ENCODE measurements at places on chromosomes 11 and 22. TPM values are rescaled to one million over a fixed set of nuclear protein-coding genes. Genes with fewer than 3 reads are reported as not detected.

The SSTR3 gene
- total RNA-seq: 0.53 TPM

DNA sequence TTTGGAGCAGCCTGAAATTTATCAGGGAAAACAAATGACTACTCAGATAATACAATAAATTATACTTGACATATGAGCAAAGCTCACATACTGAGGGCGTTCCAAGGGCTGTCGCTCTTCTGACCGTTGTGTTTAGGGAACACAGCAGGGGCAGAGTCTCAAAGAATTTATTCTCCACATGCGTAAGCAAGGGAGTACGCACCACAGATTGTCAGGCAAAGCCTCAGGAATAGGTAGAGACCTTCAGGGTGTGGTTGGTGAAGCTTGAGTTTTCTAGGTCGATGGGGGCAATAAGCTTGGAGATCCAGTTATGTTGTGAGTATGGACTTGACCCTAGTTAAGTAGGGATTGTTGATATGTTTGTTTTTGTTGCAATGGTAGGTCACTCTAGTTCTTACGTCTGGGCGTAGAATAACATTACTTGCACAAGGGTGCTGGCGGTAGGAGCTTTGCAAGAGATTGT, 830 bp downstream of the ACAT1 start:
- H3K27me3 ChIP-seq: peaks cover 13% of the 10 kb centered on the region
- peak overlapping the region; percentile 62 for H3K4me3 ChIP-seq
- DNase-seq: peak; percentile 31
- H3K36me3 ChIP-seq: no peaks in the 10 kb centered on the region
- H3K4me1 ChIP-seq: no peaks in the 10 kb centered on the region

DNA sequence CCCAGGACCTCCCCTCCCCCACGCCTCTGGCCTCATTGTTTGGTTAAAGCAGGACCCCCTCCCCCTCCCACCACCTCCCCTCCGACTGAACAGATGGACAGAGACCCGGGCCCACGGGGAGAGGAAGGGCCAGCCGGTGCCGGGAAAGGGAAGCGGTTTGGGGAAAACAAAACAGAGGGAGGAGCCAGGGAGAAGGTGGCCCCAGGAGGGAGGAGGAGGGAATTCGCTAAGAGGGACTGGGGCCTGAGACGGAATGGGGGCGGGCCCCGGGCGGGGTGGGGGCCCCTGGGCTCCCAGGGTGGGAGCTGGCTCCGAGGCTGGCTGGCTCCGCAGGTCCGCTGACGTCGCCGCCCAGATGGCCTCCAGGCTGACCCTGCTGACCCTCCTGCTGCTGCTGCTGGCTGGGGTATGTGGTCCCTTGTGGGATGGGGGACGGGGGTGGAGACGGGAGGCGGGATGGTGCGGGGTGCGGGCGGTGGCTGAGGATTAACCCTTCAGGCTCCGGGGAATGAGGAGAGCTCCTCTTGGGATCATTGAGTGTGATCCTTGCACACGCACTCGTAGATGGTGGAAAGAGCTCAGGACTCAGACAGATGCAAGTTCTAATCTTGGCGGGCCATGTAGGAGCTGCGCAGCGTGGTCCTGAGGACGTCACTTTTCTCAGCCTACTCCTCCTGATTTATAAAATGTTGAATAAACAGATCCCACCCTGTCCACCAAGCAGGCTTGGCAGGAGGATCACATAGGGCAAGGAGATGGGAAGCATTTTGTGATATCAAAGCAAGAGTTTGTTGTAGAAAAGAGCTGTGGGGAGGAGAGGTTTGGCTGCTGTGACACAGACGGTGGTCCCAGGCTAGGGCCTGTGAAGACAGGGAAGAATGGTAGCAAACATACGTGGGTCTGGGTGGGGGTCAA, 688 bp downstream of the SERPING1 start:
- H3K4me1 ChIP-seq: peaks cover 50% of the 10 kb centered on the region
- peak overlapping the region; percentile 56 for H3K4me3 ChIP-seq
- DNase-seq: peak; percentile 98
- H3K27ac ChIP-seq: peak overlapping the region; percentile 97
- no peaks in the 10 kb centered on the region for H3K36me3 ChIP-seq

- no peak for DNase-seq
- no peak overlapping the region for H3K4me3 ChIP-seq
- H3K4me1 ChIP-seq: peaks cover 55% of the 10 kb centered on the region
- no peaks in the 10 kb centered on the region for H3K27me3 ChIP-seq
- H3K36me3 ChIP-seq: no peaks in the 10 kb centered on the region
These were observed 8.2 kb downstream of the VPS37C start for GRCh38 chr11:61152816-61153592.

GRCh38 chr11:65213322-65214211, 31.8 kb downstream of the CAPN1 start:
- H3K27ac ChIP-seq: no peak overlapping the region
- no peaks in the 10 kb centered on the region for H3K27me3 ChIP-seq
- no peaks in the 10 kb centered on the region for H3K36me3 ChIP-seq
- H3K4me1 ChIP-seq: peaks cover 20% of the 10 kb centered on the region
- DNase-seq: no peak

DNA sequence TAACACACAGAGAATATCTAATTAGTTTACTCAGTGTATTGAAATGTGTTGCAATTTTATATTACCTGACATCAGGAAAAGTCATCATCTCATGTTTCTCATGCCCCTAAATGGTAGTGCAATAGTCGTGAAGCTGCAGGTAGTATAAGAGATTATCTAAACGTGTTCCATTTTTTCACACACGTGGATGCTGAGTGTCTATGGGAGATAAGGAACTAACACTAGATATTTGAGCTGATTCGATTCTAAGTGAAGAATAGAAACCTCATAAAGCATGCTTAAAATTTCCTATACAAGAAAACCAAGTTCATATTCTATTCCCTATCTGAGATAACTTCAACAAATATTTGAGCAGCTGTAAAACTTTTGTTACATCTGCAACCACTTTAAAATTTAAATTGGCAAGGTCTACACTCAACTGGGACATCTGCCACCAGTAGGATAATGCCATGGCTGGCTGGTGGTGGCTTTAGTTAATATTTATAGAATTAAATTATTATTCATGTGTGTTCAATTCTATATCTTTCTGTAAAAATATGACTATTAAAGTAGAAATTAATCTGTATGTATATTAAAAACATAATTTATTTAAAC, 388.8 kb downstream of the LUZP2 start:
- DNase-seq: no peak
- H3K27ac ChIP-seq: no peak overlapping the region
- H3K27me3 ChIP-seq: no peaks in the 10 kb centered on the region

GRCh38 chr11:74325649-74326645, 14.5 kb upstream of the P4HA3 start:
- no peaks in the 10 kb centered on the region for H3K36me3 ChIP-seq
- no peak for DNase-seq
- H3K27ac ChIP-seq: no peak overlapping the region
- no peaks in the 10 kb centered on the region for H3K4me1 ChIP-seq
- H3K27me3 ChIP-seq: no peaks in the 10 kb centered on the region
- H3K4me3 ChIP-seq: no peak overlapping the region

DNA sequence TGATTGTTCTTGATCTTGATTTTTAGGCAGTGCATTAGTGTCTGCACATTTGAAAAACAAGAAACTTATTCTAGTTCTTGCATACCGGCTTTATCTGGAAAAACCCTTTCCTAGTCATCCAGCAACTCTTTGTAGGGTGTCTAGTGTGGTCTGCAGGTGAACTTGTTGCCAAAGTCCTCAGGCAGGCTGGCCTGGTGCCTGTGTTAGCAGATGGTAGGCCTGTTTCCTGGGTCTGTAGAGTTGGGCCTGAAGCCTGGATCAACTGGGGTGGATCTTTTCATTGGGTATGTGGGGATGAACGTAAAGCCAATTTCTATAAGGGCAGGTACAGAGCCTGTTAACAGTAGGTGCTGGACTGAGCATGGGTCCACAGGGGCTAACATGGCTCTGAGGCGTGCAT, 5.6 kb upstream of the GLYATL1 start:
- no peaks in the 10 kb centered on the region for H3K27me3 ChIP-seq
- H3K36me3 ChIP-seq: no peaks in the 10 kb centered on the region
- H3K4me1 ChIP-seq: peaks cover 4% of the 10 kb centered on the region
- H3K27ac ChIP-seq: no peak overlapping the region

The SLC3A2 gene
- 99.8 TPM for total RNA-seq

The LGR4 gene
- 274 TPM for total RNA-seq

GRCh38 chr11:34313099-34313517, 44.7 kb downstream of the ABTB2 start:
- no peak for DNase-seq
- no peak overlapping the region for H3K4me3 ChIP-seq
- H3K27me3 ChIP-seq: no peaks in the 10 kb centered on the region
- no peak overlapping the region for H3K27ac ChIP-seq

DNA sequence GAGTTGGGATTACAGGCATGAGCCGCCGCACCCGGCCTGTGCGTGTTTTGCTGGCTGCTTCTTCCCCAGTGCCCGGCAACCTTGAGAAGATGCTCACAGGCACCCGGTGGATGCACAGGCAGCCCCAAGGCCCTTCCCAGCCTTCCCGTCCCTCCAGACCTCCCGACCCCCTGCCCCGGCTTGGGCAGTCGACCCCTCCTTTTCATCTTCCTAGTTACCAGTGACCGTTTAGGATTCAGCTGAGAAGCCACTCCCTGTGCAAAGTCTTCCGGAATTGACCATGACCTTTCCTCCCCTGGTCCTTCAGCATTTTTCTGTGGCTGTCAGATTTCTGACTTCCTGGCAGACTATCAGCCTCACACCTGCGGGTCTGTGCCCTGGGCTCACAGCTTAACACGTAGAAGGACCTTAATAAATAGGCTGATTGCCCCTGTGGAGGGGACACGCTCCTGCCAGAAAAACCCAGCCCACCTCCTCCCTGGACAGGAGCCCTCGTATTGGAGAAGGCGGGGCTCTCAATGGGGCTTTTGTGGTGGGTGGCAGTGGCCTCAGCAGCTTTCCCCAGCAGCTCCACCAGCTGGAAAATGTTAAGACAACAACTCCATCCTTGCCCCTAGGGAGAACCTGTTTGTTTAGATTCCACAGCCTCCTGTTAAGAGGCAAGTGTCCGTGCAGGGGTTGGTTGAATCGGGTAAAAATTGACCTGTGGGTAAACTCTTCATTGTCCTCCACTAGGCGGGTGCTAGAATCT, 10.4 kb upstream of the ANO1 start:
- DNase-seq: peak; percentile 82
- no peak overlapping the region for H3K4me3 ChIP-seq
- peaks cover 24% of the 10 kb centered on the region for H3K4me1 ChIP-seq
- H3K27ac ChIP-seq: peak overlapping the region; percentile 57

DNA sequence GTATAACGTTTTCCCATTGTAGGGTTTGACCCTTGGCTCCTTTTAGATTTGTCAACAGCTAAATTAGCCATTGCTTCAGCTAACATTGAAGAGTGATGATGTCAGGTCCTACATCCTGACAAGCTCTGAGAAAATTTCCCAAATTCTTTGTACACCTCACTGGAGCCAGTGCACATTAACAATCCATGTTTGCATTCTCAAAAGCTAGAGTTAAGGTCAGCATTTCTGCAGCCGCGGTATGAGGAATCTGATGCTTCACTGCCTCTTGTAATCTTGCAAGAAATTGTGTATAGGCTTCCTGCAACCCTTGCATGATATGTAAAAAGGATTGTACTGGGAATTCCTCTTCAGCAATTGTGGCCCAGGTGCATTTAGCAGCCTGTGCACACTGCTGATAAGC, 33.1 kb upstream of the NCAM1 start:
- peaks cover 21% of the 10 kb centered on the region for H3K4me1 ChIP-seq
- no peak overlapping the region for H3K27ac ChIP-seq
- no peak overlapping the region for H3K4me3 ChIP-seq
- peaks cover 5% of the 10 kb centered on the region for H3K27me3 ChIP-seq

GRCh38 chr11:76640501-76640900, 30.0 kb downstream of the LRRC32 start:
- peaks cover 7% of the 10 kb centered on the region for H3K4me1 ChIP-seq
- H3K27me3 ChIP-seq: no peaks in the 10 kb centered on the region
- H3K36me3 ChIP-seq: no peaks in the 10 kb centered on the region
- no peak overlapping the region for H3K27ac ChIP-seq
- DNase-seq: peak; percentile 67

The MS4A7 gene
- total RNA-seq: not detected

DNA sequence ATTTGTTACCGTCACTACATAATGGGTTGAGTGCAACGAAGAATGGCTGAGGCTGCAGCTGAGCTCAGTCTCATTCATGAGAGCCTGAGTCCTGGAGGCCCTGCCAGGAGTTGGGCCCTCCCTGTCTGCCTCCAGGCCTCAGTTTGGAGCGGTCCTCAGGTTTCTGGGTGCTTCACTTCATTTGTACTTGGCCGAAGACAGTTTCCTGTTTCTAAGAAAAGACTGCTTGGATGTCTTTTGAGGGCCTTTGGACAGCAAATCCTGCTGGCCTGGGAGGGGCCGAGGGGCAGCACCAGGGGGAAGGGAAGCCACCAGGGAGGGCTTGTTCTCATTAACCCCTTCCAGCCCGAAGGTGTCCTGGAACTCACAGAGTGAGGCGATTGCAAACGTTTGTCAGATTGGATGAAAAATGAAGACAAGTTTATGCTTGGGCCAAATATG, 163.1 kb downstream of the ETS1 start:
- H3K4me1 ChIP-seq: peaks cover 9% of the 10 kb centered on the region
- H3K27ac ChIP-seq: no peak overlapping the region
- no peaks in the 10 kb centered on the region for H3K27me3 ChIP-seq
- no peaks in the 10 kb centered on the region for H3K36me3 ChIP-seq

The PGA5 gene
- total RNA-seq: not detected

GRCh38 chr11:84541731-84542340, 1085.3 kb downstream of the DLG2 start:
- H3K27me3 ChIP-seq: no peaks in the 10 kb centered on the region
- DNase-seq: no peak
- H3K4me3 ChIP-seq: no peak overlapping the region
- H3K4me1 ChIP-seq: peaks cover 11% of the 10 kb centered on the region
- H3K36me3 ChIP-seq: no peaks in the 10 kb centered on the region
- no peak overlapping the region for H3K27ac ChIP-seq

The MUC5AC gene
- total RNA-seq: not detected

The TRIM48 gene
- not detected for total RNA-seq

The BMAL1 gene
- total RNA-seq: 26.5 TPM

DNA sequence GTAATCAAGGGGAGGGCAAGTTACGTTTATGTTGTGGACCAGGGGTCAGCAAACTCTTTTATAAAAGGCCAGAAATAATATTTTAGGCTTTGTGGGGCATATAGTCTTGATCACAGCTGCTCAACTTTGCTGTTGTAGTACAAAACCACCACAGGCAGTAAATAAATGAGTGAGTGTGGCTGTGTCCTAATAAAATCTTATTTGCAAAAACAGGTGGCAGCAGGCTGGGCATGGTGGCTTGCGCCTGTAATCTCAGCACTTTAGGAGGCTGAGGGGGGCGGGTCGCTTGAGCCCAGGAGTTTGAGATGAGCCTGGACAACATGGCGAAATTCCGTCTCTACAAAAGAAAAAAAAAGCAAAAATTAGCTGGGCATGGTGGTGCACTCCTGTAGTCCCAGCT, 57.9 kb upstream of the NUP160 start:
- no peaks in the 10 kb centered on the region for H3K36me3 ChIP-seq
- H3K4me3 ChIP-seq: no peak overlapping the region
- DNase-seq: no peak
- H3K27me3 ChIP-seq: no peaks in the 10 kb centered on the region
- H3K27ac ChIP-seq: no peak overlapping the region

The MLC1 gene
- not detected for total RNA-seq
